ELF-1 (cell line): ENCODE measurements at places on chromosomes 5 and 9.

DNA sequence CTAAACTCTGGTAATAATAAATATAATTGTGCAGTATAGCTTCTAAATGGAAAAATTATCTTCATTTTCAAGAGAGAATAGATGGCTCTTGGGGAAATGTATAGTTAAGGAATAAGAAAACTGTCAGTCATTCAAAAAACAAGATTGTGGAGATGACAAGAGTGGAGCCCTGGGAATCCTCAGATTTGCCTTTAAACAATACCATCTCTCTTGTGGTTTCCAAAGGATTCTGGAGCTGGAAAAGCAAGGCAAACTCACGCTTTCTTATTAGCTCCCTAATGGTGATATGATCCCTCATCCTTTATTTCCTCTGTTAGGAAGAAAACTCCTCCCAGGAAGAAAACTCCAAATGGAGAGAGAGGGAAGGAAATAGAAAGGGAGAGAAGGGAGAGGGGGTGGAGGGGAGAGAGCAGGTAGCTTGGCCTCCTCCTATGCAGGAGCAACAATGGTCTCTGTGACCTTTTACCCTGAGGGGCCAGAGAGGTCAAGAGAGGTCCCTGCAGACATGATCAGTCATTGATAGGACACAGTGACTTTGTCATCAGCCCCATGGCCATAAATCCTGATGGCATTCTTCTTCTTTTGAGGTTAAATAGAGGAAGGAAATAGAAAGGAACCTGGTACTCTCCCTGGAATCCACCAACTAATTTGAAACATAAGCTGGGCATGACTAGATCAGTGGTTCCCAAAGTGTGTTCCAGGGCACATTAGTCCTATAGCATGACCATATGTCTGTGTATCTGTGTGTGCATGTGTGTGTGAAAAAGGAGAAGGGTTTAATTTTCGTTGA is 312.2 kb downstream of the ARRDC3 start:
- DNase-seq = peak; percentile 83

DNA sequence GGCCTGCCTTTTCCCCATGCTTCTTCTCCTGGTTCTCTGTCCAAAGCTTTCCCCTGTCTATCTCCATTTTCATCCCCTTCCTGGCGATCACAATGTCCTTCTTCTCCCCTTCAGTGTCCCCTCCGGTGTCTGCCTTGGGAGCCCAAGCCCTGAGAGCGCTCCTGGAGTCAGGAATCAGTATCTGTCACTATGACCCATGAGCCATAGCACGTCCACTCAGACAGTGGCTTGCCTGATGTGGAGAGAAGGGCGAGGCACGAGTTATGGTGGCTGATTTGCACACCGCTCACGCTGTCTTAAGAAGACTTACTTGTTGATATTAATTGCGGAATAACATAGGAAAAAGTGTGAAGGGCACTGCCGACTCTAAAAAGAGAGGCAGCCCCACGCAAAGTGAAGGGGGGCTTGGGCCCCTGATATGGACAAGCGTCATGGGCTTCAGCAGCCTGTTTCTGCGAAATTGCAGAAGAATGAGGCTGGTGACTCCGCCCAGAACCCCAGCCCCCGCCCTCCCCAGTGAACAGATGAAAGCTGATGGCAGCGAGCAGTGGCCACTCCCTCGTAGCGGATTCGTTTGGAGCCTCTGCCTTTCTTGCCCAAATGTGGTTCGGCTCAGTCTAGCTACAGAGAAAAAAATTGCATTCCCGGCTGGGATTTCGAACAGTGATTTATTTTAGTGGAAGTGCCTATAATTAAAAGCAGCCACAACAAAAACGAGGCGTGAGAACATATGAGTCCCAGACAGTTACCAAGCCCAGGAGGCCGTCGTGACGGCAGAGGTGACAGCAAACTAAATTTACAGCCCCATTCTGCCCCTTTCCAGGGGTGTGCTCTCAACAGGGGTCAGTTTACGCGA is 149.8 kb downstream of the ICE1 start:
- DNase-seq = peak; percentile 33

- no peak for DNase-seq
Measured at GRCh38 chr5:82986404-82986803, 90.8 kb downstream of the TMEM167A start.

DNA sequence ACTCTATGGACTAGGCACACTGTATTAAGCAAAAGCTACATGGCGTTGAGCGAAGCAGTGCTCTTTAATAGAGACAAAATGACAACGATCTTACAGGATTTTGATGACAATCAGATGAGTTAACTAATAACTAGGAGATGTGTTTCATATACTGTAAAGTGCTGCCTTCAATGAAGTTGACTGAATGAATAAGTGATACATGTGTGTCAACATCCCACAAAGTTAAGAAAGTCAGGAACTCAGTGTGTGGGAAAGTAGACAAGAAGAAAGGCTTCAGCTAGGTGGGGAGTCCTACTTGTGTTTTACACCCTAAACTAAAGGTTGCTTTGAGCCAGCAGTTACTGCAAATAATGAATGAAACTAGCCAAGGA is 79.6 kb downstream of the PAPPA start:
- DNase-seq = no peak

DNA sequence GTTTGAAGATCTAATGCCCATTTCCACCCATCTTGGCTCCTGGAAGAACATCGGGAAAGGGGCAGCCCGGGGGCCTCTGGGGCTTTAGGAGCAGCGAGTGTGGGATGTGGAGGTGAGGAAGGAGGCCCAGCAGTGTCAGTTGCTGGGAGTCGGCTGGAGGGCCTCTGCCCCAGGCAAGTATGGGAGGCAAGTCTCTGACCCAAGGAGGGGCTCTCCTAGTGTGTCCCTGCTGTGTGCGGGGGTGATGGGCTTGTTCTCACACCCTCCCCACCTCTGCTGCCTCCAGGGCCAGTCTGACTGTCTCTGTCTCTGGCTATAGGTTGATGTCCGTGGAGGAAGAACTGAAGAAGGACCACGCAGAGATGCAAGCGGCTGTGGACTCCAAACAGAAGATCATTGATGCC is 129.7 kb downstream of the DAB2IP start:
- no peak for DNase-seq

DNA sequence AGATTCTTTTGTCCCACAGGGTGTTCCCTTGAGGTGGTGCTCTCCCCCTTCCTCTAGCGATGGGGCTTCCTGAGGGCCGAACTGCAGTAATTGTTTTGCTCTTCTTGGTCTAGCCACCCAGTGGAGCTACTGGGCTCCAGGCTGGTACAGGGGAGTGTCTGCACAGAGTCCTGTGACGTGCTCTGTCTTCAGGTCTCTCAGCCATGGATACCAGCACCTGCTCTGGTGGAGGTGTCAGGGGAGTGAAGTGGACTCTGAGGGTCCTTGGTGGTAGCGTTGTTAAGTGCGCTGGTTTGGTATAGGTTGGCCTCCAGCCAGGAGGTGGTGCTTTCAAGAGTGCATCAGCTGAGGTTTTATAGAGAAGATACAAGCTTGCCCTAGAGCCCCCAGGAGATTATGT is 20.4 kb upstream of the CEP72 start:
- no peak for DNase-seq

DNA sequence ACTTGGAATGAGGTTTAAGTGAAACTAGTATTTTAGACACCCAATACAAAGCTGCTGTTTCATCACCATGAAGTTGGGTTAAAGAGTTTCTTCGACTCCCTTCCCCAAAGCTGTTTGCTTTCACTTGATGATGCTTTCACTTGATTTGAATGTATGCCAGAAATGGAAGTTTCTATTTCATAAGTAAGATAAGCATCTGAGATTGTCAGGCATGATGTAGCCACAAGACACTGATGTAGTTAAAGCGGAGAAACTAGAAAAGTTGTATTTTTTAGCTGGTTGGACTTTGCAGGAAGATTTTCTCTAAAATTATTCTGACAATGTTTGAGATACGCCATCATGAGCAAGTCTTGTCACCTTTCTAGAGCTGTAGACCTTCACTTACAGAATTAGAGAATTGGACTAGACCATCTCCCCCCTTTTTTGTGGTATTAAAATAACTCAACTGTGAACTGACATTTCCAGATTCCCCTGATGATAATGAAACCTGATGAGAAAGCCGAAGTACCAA is 20.0 kb downstream of the MOCS2 start:
- no peak for DNase-seq

DNA sequence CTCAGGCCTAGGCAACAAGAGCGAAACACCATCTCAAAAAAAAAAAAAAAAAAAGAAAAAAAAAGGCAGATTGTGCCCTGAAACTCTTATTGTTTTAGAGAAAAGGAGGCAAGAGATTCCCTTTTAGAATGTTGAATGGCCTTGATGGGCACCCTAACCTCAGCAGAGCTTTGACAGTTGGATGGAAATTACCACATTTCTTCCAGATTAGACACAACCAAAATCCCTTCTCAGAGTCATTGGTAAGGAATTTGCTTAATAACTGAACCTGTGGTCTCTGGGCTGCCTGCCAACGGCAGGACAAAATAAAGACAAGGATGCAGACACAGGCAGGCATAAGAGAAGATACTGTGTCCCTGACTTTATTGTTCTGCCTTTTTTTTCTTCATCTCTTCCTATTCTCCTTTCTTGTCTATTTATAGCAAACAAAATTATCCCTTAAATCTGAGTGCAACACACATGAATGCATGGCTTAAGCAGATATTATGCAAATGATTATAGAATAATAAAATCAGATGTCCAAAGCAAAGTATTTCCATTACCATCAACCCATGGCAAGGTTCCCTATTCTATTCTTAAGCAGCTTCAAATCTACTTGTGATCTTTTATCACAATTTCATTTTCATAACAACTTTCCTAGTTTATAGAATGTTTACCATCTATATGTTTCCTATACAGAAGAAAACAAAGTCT is 37.3 kb upstream of the TRIO start:
- DNase-seq = no peak

GRCh38 chr5:61479850-61480614 is 148.0 kb downstream of the ZSWIM6 start:
- DNase-seq = no peak

- no peak for DNase-seq
Measured at GRCh38 chr5:159216454-159216853, 7.1 kb upstream of the RNF145 start.

DNA sequence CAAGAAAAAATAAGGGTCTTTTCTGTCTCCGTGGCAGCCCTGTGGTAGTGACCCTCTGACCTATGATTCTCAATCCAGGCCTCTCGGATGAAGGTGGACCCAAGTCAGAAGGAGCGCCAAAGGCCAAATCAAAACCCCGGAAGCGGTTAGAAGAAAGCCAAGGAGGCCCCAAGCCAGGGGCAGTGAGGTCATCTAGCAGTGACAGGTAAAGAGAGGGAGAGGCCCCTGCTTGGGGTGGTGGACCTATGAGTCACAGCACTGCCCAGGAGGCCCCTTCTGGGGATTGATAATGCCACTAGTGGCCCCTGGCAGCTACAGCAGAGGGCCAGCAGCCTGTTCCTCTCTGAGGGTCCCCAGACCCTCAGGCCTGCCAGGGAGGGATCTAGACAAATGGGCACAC is 6.4 kb upstream of the SLC2A8 start:
- DNase-seq = peak; percentile 37

GRCh38 chr9:128428644-128429512 is 8.2 kb downstream of the CERCAM start:
- peak; percentile 36 for DNase-seq

GRCh38 chr5:94784536-94785505 is 166.4 kb downstream of the SLF1 start:
- DNase-seq = no peak

DNA sequence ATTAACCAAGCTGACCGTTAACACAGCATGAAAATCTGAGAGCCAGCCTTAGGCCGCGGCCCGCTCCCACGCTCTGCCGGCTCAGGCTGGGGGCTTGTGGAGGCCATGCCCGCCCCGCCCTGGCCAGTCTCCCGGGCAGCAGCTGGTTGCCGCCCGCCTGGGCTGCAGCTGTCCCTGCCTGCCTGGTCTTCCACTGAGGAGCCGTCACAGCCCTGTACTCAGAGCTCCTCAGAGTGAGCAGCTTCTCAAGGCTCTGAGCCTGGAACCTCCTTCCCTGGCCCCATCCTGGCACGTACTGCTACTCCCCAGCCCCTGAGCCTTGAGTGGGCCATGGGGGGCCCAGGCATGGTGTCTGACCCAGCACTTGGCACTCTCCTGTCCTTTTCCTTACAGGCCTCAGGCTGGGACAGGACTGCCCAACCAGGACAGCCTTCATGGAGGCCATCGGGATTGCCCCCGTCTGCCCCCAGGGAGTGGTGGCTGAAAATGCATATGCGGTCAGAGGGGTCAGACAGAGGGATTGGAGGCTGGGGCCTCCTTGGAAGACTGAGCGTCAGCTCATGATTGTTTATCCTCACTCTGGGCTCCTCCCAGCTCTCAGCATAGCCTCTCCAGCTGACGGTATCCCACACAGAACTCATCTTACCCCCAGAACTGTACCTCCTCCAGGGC is 11.9 kb downstream of the FGFR4 start:
- peak; percentile 71 for DNase-seq

GRCh38 chr5:168317521-168318147 is 26.2 kb downstream of the WWC1 start:
- peak; percentile 66 for DNase-seq

GRCh38 chr9:2024888-2025782 is 10.0 kb downstream of the SMARCA2 start:
- DNase-seq = no peak

DNA sequence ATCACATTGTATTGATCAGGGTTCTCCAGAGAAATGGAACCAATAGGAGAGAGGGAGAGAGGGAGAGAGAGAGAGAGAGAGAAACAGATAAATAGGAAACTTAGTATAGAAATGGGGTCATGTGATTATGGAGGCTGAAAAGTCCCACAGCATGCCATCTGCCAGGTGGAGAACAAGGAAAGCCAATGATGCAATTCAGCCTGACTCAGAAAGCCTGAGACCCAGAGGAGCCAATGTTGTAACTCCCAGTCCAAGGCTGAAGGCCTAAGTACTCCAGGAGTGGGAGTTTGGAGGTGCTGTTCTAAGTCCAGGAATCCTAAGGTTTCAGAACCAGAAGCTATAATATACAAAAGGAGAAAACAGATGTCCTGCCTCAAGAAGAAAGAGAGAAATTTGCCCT is 48.4 kb upstream of the ISOC1 start:
- DNase-seq = no peak

DNA sequence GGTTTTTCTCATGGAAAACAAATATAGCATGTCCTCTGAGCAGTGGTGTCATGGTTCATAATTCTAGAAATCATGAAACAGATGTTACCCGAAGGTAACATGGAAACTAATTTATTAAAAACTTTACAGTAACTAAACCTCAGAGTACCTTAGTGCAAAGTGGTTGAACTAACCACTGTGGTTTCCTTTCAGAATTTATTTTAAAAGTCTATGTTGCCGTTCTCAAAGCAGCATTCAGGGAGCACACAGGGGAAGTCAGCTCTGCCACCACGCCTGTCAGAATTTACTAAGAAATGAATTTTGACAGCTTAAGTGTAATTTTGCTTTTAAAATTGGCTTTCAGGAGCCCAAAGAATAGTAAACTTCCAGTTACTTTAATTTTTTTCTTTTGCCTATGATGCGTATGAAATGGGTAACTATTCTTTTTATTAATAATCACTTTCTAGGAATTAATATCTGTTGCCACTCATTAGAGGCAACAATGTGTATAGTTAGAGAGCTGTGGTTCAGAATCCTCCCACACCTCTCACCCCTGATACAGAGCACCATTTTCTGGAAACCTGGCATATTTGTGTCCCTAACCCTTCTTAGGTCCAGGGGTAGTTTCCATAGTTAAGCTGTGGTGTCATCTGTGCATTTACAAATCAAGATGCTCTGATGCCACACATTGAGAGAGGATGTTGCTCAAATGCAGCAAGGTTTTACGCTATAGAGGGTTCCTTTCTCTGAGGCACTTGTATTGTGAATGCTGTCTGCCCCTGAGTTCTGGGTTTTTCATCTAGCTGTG is 202.6 kb downstream of the ZSWIM6 start:
- DNase-seq = no peak
